AG04450 (cell line): ENCODE measurements at places on chromosomes 6 and 20. TPM values are rescaled to one million over a fixed set of nuclear protein-coding genes. Genes with fewer than 3 reads are reported as not detected.

- no peak for DNase-seq
These were observed 245.3 kb upstream of the UFL1 start for GRCh38 chr6:96276305-96276704.

GRCh38 chr6:92777146-92777740, 642.1 kb downstream of the EPHA7 start:
- DNase-seq, result no peak

- DNase-seq, result no peak
These were observed 26.9 kb upstream of the MOCS1 start for GRCh38 chr6:39961178-39961577.

Gene DYNLT2
- polyA plus RNA-seq, result 0.46 and 0.64 TPM in 2 replicates

Gene VGLL2
- polyA plus RNA-seq, result not detected in 2 replicates

- DNase-seq, result no peak
These were observed 12.8 kb upstream of the DNAAF9 start for GRCh38 chr20:3420211-3420707.
